ENCODE measurements at places on chromosomes 4 and X.
A peak's percentile ranks its signal among the peaks of the same experiment; 100 is the strongest.

DNA sequence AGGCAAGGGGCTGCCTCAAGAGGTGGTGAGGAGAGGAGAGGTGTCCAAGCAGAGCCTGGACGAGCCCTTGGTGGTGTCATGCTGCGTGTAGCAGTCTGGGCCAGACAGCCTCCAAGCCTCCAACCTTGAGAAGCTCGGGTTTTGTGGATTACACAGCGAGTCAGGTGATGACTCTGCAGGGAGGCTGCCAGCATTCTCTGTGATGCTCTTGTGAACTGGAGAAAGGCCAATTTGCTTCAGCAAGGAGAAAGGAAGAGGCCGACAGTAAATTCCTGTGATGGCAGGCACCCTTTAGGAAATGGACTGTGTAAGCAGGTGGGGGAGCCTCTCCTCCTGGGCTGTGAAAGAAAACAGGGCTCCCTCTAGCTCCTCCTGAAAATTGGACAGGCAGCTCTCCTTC is 36.0 kb upstream of the CD99L2 start:
- DNase-seq = no peak

GRCh38 chr4:103204111-103204510 is 6.0 kb upstream of the CENPE start:
- DNase-seq = no peak

DNA sequence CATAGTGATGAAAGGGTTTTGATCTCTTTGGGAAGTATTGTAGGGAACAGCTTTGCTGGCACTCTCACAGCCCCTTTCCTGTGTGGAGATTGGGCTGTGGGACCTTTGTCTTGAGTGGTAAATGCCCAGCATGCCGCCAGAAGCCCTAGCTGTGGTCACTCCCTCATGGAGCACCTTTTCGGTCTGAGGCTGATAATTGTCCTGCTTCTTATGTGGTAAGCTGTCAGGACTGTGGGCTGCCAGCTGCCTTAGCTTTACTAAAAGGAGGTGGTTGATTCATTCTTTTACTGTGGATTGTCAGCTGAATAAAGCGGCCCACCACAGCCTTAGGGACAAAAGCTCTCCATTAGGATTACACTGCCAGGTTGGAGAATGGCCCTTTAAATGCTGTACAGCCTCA is 7.1 kb downstream of the PASD1 start:
- no peak for DNase-seq

GRCh38 chr4:1839282-1839681 is 16.7 kb downstream of the LETM1 start:
- DNase-seq = no peak

- DNase-seq = no peak
Measured at GRCh38 chrX:111868726-111869638, 7.0 kb upstream of the TRPC5OS start.

DNA sequence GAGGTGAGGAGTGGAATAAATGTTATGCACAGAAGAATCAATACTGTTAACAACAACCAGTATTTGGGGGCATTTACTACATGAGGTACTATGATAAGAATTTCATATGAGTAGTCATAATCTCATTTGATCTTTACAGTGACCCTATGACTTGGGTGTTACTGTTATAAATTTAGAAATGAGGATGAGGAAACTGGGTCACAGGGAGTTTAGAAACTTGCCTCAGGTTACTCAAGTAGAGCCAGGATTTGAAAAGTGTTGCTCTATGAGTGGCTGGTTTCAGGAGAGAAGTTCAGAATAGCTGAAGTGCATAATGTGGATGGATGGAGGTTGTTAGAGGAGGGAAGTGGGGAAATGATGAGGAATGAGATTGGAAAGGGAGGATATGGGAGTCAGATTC is 16.6 kb upstream of the DDIT4L start:
- DNase-seq = no peak

GRCh38 chrX:107701493-107702121 is 73.3 kb downstream of the PRPS1 start:
- no peak for DNase-seq

DNA sequence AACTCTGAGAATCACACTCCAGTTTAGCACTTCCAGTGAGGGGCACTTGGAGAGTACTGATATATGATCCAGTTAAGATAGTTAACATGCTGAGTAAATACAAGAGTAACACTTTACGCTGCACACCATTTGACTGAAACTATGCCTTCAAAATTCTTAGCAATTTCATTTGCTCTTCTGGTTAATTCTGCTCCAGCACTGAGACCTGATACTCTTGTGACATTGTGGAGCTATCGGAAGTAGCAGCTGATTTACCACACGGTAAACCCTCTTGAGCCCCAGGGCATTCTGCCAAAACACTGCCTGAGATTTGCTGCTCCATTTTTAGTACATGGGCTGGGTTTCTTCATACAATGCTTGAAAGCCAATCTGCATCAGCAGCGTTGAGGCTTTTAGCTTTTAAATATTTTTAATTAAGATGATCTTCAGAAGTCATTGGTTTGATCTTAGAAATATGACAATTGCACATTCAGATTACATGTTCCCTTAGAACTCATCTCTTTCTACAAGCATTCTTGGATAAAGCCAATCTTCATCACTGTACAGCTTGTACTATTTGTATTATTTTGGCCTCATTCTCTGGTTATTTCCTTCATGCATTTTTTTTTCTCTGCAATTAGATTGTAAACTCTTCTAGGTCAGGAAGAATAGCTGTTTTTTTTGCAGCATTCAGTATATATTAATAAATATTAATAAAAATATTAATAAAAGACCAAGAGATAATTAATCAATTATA is 67.8 kb upstream of the ETNPPL start:
- DNase-seq = no peak

DNA sequence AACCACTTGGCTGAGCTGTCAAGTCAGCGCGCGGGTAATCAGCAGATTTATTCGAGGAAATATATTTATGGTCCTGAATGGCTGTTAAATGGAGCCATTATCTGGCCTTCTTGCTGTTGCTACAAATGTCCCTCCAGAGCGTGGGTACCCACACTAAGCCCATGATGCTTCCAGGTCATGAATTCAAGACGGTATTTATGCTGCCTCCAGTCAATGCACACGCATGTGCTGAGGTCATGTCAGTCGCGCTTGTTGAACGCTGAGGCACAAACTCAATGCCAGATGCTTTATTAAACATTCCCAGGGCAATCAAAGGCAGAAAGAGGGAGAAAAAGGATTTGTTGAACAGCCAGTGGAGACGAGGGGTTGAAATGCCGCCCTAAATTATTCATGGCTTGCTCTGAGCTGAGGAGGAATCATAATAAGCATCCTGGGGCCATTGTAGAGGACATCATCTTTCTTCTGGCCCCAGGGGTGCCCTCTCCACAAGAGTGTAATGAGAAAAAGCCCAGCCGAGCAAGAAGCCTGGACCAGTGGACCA is 36.1 kb upstream of the CLDN24 start:
- DNase-seq = no peak

- DNase-seq = peak; percentile 21
Measured at GRCh38 chr4:138680989-138681604, 334.5 kb upstream of the NOCT start.

DNA sequence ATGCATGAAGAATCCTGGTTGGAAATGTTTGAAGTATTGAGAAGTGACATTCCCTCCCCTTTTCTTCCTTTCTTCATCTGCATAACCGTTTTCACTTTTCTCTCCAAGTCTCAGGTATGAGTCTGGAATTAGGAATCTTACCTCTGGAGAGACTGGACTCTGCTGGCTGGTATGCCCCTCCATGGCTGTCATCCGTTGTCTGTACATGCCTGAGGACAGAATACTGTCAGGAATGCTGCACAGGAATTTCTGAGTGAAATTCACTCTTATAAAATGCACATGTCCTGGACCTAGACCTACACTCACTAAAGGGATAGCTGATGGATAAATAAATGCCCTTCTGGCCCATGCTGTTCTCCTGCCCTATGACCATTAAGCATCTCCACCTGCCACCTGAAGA is 179.5 kb downstream of the MSN start:
- DNase-seq = no peak

DNA sequence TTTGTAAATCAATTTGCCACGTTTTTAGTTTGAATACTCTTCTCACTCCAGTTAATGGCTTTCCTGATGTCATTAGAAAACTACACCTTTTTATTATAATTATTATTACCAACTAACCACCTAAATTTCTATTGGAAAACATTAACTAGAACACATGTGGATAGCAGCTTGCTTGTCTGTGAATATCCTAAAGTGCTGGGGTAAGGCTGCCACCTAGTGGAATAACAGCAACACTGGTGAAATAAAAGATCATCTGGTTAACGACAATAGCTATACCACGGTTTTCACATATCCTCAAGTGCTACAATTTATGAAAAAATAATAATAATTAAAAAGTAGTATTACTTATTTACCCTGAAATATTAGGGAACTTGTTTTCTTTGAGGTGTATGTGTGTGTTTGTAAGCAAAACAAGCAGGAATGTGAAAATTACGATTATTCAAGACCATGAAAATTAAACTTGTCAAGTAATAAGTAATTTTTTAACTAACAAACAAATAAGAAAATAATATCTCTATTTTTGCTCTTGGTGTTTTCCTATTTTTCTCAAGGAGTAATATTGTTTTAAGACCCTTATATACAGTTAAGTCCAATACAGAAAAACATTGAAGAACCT is 130.1 kb upstream of the TECRL start:
- no peak for DNase-seq
